ENCODE measurements at places on chromosomes 7 and 10.

GRCh38 chr7:80372415-80372814 is 139.4 kb downstream of the GNAT3 start:
- DNase-seq: no peak

- DNase-seq: no peak
These were observed 305.2 kb upstream of the GHITM start for GRCh38 chr10:83834096-83834495.

DNA sequence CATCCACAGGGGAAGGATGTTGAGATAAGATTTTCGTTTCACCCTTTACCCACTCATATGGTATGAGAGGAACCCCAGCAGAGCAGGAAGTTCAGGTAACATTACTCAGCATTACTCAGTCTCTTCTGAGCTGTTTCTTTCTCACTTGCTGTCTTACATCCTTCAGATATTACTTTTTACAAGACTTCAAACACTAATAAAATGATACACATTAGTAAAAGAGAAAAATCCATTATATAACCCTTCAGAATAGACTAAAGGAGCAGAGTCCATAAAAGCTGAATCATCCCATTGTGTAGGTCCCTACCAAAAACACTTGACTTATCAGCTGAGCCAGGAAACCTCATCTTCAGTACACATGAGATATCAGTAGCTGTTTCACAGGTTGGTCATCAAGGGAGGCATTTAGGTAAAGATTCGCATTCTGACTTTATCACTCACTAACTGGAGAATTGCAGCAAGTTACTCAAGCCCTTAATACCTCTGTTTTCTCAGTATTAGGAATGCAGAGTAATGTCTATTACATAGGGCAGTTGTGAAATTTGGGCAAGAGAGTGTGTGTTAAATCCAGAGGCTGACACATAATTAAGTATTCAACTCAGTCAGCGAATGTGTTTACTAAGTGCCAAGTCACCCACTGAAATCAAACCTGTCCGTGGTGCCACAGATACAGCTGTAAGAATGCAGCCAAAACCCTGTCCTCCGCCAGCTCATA is 44.7 kb downstream of the KLF6 start:
- no peak for DNase-seq

DNA sequence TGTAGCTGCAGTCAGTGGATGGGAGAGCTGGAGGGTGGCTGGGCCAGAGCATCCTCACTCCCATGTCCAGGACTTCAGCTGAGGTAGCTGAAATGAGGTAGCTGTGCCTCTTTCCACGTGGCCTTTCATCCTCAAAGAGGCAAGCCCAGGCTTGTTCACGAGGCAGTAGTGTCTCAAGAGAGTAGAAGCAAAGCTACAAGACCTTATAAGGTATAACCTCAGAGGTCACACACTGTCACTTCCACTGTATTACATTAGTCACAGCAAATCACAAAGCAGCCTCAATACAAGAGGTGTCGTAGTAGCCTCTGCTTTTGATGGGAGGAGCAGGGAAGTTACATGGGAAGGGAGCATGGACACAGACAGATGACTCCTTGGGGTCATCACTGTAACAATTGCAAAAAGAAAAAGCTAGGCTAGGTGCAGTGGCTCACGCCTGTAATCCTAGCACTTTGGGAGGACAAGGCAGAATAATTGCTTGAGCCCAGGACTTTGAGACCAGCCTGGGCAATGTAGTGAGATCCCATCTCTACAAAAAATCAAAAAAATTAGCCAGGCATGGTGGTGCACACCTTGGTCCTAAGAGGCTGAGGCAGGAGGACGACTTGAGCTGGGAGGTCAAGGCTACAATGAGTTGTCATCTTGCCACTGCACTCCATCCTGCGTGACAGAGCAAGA is 97.5 kb downstream of the SKIDA1 start:
- no peak for DNase-seq

- no peak for DNase-seq
These were observed 805 bp upstream of the WDFY4 start for GRCh38 chr10:48683868-48684267.

GRCh38 chr7:92446869-92447344 is 375 bp upstream of the GATAD1 start:
- DNase-seq: peak; percentile 81

GRCh38 chr10:11286261-11286852 is 268.7 kb downstream of the CELF2 start:
- no peak for DNase-seq

GRCh38 chr10:132492323-132493025 is 45.1 kb upstream of the INPP5A start:
- no peak for DNase-seq

GRCh38 chr7:116431787-116432526 is 67.6 kb upstream of the CAV2 start:
- no peak for DNase-seq

DNA sequence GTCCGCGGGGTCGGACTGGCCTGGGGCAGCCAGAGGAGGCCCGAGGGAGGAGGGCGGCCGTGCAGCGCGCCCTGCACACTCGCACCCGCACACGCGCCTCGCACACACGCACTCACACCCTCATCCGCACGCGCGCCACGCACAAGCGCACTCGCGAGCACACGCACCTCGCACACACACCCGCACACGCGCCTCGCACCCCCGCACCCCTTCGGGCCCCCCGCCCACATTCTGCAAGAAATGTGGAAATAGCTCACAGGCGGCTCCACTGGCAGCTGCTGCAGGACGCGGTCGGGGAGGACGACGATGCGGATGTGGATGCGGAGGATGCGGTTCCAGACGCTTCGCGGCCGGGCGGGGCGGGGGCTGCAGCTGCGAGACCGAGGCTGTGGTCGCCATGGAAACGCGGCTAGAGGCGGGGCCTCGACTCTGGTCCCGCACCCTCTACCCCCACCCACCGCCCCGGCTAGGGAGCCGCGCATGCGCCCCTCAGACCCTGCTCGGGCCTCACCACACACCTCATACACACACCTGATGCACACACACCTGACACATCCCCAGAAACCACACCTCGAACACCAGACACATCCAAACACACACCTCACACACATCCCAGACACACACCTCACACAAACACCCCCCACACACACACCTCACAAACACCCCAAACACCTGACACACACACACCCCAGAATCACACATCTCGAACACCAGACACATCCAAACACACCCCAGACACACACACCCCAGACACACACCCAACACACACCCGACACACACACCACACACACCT is at the start of gene CALY:
TSS of gene CALY (minus strand) at position 320 of the 793 bp plus-strand sequence. CDS start 7,907 bp downstream, outside the sequence.
- no peak for DNase-seq

GRCh38 chr7:135900065-135900546 is 77.1 kb downstream of the MTPN start:
- peak; percentile 33 for DNase-seq

- DNase-seq: no peak
These were observed 485.1 kb downstream of the SEMA3D start for GRCh38 chr7:84701524-84702306.

DNA sequence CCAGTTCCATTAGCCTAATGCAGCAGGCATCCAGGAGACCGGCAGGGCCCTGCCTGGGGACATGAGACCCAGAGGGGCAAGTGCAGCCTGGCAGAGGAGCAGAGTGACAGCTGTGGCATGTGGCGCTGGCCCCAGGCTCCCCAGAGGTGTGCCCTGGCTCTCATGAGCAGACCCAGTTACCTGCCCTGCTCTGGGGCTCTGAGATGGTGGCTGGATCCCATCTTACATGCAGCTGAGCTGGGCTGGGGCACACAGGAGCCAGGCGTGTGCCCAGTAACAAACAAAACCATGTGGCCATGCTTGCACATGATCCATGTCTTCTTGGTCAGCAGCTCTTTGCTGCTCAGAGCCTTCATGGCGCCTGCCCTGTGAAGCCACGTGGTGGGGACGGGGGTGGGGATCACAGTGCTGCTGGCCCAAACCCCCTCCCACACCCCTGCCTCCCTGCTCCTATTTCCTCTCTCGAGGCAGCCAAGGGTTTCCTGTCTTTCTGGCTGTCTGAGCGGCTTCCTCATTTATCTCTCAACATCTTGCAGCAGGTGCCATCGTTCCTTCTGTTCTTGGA is 40.3 kb upstream of the GTF2I start:
- no peak for DNase-seq

DNA sequence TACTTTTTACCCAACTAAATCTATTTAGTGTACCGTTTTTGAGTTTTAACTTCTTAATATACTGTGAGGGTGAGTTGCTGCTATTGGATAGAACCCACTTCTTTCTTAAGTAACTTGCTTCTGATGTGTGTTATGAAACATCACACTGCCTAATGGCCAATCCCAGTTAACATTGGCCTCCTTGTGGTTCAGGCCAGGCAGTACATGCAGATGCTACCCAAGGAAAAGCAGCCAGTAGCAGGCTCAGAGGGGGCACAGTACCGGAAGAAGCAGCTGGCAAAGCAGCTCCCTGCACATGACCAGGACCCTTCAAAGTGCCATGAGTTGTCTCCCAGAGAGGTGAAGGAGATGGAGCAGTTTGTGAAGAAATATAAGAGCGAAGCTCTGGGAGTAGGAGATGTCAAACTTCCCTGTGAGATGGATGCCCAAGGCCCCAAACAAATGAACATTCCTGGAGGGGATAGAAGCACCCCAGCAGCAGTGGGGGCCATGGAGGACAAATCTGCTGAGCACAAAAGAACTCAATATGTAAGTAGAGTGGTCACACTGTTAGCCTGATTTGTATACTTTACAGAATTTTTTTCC is 39.7 kb downstream of the TES start:
- DNase-seq: no peak

DNA sequence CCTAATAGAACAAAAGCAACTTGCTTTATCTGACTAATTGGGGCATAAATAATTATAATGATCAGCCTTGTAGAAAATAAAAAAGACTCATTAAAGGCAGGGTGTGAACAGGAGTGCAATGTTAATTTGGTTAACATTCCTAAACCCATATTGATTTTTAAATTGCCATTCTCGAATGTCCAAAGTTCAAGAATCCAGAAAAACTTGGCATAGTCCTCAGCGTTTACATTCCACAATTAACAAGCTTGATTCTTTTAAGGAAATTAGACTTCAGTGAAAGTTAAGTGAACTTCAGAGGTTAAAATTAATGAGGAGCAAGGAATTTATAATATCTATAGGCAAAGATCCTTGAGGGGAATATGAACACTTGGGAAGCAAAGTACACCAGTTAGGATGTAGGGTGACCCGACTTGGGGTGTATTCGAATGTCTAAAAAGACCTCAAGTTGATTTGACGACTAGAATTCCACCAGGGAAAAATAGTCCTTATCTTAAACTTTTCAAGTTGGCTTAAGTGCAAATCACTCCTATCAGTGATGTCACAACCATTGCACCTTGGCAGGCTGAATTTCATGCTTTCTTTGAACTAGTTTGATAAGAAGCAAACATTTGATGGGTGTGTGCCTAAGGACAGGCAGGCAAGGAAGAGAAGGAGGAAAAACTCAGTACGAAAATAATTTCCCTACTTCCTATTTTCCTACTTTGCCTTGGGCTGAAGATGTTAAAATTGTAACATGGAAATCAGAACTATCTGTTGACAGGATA is 830.4 kb upstream of the COBL start:
- DNase-seq: no peak

- DNase-seq: peak; percentile 52
These were observed 118.5 kb downstream of the VTI1A start for GRCh38 chr10:112565434-112566053.

DNA sequence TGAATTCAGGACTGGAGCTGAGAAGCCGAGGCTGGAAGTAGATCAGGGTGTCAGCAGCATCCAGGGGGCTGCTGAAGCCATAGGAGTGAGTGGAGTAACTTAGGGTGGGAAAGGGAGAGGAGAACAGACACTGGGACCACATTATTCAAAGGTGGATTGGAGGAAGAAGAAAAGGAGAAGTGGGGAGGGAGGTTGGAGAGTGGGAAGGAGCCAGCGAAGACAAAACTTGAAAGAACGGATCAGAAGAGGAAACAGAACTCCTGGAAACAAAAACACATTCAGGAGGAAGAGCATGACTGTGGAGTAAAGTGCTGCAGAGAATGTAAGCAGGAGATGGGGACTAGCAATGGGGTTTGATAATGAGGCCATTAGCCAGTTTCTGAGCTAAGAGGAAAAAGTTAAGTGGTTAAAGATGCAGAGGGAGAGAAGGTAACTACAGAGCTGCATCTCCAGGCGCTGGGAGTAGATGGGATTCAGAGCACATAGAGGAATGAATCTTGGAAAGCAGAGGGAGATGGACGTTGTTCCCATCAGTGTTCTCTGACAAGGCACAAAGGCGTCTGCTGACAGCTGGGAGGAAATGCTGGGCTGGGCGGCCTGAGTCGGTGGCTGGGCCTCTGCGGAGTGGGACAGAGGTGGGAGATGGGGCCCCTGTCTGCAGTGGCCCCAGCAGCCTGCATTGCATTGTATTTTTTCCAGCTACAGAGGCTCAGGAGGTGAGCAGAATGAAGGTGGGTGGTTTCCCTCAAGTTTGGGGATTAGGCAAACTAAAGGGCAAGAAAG is 63.1 kb upstream of the LEP start:
- no peak for DNase-seq

DNA sequence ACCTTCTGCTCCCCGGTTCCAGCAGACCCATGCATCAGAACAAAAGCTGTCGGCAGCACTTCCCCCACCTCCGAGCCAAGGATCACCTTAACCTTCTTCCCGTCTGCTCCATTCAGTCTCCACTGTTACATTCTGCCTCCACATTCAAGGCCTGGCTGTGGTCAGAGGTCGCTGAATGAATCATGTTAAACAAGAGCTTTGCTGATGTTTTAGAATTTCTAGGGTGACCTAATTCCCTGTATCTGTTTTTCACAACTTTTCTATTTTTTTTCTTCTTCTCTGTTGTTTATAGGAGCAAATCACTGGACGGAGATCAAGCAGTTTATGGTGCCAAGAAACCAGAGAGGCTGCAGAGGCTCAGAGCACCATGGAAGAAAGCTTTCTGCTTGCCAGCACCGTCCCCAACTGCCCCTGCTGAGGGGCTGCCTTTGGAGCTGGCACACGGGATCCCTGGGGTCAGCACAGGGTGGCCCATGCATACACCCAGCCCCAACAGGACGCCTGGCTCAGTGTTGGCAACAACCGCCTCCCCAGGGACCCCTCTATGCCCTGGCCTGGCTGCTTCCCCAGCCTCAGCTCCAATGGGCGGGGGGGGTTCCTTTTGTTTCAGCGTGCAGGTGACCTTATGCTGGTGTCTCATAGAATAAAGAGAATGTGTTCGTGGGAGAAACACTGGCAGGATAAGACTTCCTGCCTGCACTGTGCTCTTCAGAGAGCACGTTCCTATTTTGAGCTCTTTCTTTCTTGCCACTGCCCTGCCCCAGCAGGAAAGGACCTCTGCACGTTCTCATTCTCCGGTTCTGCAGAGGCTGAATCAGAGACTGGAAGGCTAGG is 182.7 kb upstream of the LYZL2 start:
- no peak for DNase-seq

GRCh38 chr10:100810091-100810834 is 64.9 kb downstream of the PAX2 start:
- no peak for DNase-seq

- no peak for DNase-seq
These were observed 14.1 kb upstream of the SUN1 start for GRCh38 chr7:818031-818699.

GRCh38 chr7:128726059-128726736 is 13.0 kb upstream of the CALU start:
- no peak for DNase-seq

GRCh38 chr10:58063861-58064480 is 203.7 kb downstream of the IPMK start:
- no peak for DNase-seq

GRCh38 chr7:140541513-140542227 is 62.4 kb upstream of the MKRN1 start:
- DNase-seq: peak; percentile 83

- no peak for DNase-seq
These were observed 96.1 kb upstream of the MKLN1 start for GRCh38 chr7:131231381-131232220.

GRCh38 chr7:129388333-129389098 is 45.7 kb upstream of the STRIP2 start:
- DNase-seq: no peak

Data from left renal cortex interstitium (tissue), 4 donors.